OCI-LY7 (cell line): ENCODE measurements at places on chromosomes 16 and 17. TPM values are rescaled to one million over a fixed set of nuclear protein-coding genes. Genes with fewer than 3 reads are reported as not detected.

- DNase-seq: no peak
These were observed 953.9 kb upstream of the GOT2 start for GRCh38 chr16:59688006-59688405.

GRCh38 chr17:16919663-16920627 lies 52.0 kb downstream of the TNFRSF13B start:
- no peak for DNase-seq

GRCh38 chr16:3566990-3567389 lies 10.2 kb downstream of the NLRC3 start:
- DNase-seq: no peak

DNA sequence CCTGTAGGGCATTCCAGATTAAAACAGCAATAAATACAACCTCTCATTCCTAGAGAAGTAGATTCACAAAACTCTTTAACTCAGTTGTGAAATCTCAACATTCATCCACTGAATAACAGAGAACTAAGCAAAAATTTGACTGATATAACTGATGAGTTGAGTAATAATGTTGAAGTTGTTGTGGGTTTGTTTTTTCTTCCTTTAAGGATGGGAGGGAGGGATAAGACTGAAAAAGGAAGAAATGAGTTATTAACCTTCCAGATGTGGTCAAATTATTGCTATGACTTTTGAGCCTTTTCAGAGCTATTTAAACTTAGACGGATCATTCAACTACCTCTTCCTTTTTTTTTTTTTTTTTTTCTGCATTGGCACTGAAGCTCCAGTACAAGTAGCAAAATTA lies 38.6 kb downstream of the SKAP1 start:
- no peak for DNase-seq

GRCh38 chr17:48831549-48831883 lies 681 bp downstream of the CALCOCO2 start:
- no peak for DNase-seq

GRCh38 chr17:30970831-30971567 lies at the start of gene RNF135:
TSS of gene RNF135 (plus strand) at chr17:30971039. CDS start at chr17:30971074, 35 bp downstream.
- no peak for DNase-seq

GRCh38 chr17:74565126-74565525 lies 2.2 kb downstream of the CD300H start:
- no peak for DNase-seq

- DNase-seq: peak; percentile 27
These were observed 3.5 kb downstream of the FMNL1 start for GRCh38 chr17:45225051-45225700.

GRCh38 chr17:4711661-4712181 lies 1.3 kb downstream of the ARRB2 start:
- peak; percentile 35 for DNase-seq

DNA sequence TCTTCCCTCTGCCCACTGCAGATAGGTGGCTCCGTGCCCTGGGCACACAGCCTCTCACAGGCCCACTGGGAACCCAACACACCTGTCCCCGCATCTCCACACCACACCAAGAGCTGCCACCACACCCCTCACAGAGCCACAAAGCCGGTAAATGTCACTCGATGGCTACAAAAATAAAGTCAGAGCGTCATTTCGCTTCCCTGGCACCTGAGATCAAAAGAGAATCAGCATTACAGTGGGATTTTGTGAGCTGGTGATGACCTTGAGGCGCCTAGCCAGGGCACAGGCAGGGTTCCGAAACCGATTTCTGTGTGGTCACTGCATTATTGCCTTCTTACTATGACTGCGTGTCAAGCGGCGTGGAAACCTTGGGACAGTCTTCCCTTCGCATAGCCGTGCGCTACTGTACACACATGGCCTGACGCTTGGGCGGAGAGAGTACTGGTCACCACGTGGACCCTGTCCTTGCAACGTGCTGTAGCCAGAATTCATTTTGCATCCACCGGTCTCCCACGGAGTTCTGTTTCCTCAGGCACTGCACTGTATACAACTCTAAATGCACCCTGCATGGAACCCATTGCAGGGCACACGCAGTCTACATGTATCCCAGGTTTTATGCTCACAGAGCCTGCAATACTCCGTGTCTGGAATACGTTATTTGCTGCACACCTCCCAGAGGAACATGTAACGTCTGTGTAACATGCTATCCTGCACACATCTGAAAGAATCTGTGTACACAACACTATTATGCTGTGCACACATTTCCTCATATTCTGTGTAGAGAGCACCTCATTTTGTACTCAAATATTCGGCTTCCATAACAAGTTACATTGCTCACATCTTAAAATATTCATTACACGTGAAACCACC lies 5.8 kb upstream of the FOXF1 start:
- no peak for DNase-seq

- no peak for DNase-seq
These were observed 270.1 kb upstream of the TBX2 start for GRCh38 chr17:61129267-61130254.

GRCh38 chr17:66386498-66387351 lies 84.3 kb downstream of the PRKCA start:
- no peak for DNase-seq

- peak; percentile 67 for DNase-seq
These were observed 889.8 kb downstream of the CDH8 start for GRCh38 chr16:61146429-61146828.

DNA sequence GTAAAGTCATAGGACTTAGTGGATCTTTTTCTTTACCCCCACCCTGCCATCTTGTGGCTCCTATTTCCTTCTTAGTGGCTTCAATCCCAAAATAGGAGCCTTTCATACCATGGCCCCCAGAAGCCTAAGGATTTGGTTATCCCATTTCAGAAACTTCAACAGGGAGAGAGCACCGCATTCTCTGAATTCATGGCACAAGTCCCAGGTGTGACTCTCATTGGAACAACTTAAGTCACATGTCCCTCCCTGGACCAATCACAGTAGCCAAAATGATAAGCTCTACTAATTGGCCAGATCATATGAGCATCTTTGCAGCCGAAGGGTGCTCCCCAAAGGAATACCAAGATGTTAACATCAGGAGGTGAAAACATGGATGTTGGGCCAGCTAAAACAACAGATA lies 43.2 kb downstream of the AXIN2 start:
- no peak for DNase-seq

DNA sequence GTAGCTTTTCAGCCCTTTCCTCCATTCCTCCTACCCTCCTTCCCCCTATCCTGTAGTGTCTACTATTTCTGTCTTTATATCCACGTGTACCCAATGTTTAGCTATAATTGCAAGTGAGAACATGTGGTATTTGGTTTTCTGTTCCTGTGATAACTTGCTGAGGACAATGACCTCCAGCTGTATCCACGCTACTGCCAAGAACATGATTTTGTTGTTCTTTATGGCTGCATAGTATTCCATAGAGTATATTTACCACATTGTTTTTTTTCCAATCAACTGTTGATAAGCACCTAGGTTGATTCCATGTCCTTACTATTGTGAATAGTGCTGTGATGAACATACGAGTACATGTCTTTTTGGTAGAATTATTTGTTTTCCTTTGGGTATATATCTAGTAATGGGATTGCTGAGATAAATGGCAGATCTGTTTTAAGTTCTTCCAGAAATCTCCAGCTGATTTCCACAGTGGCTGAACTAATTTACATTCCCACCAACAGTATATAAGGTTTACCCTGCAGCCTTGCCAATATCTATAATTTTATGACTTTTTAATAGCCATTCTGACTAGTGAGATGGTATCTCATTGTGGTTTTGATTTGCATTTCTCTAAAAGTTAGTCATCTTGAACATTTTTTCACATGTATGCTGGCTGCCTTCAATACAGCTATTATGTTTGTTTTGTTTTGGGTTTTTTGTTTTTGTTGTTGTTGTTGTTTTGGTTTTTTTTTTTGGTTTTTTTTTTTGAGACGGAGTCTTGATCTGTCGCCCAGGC lies 10.9 kb upstream of the COPRS start:
- DNase-seq: no peak

- DNase-seq: no peak
These were observed 172.5 kb downstream of the ZFHX3 start for GRCh38 chr16:72875291-72876031.

DNA sequence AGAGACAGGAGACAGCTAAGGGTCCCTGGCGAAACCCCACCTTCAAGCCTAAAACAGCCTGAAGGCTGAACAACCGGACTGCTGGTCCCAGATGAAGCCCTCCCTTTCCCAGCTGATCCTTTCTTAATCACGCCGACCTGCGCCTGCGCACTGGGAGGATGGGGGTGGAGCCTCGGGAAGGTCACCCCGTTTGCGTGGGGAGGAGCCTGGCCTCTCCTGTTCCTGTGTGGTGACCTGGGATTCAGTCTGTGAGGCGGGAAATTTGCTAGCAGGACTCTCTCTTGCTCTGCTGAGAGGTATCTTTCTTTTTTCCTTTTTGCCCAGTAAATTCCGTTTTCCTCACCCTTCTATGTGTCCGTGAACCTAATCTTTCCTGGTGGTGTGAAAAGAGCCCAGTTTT lies 9.6 kb downstream of the FAM20A start:
- no peak for DNase-seq

- DNase-seq: peak; percentile 39
These were observed 47.0 kb downstream of the SKAP1 start for GRCh38 chr17:48382989-48383388.

GRCh38 chr16:79618041-79618691 lies 17.6 kb upstream of the MAF start:
- no peak for DNase-seq

DNA sequence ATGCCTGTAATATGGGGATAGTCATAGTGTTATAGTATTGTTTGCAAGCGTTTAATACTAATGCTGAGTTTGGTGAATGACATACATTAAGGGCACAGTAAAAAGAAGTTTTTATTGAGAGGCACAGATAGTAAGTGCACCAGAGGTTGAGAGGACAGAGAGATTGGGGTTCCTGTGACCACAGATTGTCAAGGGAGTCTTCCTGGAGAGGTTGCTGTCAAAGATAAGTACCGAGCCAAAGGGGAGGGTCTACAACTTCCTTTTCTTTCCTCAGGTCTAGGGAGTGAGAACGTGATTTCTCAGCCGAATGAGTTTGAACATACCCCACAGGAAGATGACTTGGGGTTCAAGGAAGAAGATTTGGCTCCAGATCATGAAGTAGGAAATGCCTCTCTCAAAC lies 1.8 kb downstream of the ZNF48 start:
- no peak for DNase-seq

Gene TERB1
- 0.17 TPM in 1 of 2 replicates, not detected in the other for total RNA-seq

Gene CD2BP2
- 87.8 and 111 TPM in 2 replicates for total RNA-seq

Gene CMTM1
- 10.6 and 10.7 TPM in 2 replicates for total RNA-seq

Gene ANKRD13B
- total RNA-seq: 30.5 and 32.8 TPM in 2 replicates

Gene TBC1D3C
- total RNA-seq: not detected in 2 replicates

Gene KRT24
- total RNA-seq: not detected in 2 replicates

Gene SPNS3
- 52.3 and 54.6 TPM in 2 replicates for total RNA-seq

Gene CALB2
- not detected in 2 replicates for total RNA-seq

Gene WDR90
- total RNA-seq: 143 and 153 TPM in 2 replicates

Gene ATAD5
- total RNA-seq: 35.9 and 40.9 TPM in 2 replicates
